ENCODE measurements at places on chromosomes 7 and 10.

DNA sequence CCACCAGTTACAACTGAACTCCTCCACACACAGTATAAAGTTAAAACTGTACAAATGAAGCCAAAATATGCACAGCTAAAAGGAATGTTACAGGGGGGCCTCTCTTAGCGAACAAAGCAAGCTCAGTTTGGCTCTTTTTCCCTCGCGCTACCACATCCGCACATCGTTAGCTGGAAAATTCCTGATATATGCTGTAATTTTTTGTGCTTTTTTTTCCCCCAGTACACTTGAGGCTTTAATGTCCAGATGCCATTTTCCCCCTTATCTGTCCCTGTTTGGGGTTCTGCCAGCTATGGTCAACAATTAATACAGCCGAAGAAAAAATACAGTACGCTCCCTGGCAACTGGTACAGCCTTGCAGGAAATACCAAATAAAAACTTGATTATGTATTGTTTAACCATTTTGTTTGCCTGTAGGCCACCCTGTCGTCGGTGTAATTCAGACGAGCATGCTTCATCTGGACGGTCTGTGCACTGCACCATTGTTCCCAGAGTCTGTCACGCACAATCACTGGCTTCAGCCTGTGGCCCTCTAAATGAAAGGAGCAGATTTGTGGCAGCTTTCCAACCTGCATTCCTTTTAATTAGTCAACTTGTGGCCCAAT, 108.1 kb upstream of the FAM133B start:
- DNase-seq, result no peak

- DNase-seq, result no peak
Measured at GRCh38 chr7:5478568-5479430, 55.2 kb upstream of the TNRC18 start.

DNA sequence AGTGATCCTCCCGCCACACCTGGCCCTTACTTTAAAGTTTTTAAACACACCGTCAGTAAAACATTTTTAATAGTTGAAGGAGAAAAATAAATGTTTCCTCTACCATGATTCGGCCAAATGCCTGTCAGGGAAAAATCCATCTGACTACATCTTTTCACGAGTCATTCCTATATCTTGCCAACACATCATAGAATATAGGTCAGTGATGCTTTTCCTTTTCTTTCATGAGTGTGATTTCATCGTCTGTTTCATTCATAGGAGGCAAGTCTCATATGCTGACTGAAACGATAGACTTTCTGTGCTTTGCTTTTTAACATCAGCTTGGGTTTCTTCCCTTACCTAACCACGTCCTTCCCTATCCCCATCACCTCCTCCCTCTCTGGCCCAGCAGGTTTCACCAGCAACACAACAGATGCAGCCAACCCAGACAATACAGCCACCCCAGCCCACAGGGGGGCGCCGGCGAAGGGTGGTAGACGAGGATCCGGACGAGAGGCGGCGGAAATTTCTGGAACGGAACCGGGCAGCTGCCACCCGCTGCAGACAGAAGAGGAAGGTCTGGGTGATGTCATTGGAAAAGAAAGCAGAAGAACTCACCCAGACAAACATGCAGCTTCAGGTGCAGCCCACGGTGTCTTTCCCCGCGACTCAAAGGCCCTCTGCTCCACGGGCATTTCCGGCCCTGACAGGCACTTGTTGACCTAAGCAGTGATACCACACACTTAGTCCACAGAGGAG, 149.2 kb downstream of the TRIL start:
- no peak for DNase-seq

DNA sequence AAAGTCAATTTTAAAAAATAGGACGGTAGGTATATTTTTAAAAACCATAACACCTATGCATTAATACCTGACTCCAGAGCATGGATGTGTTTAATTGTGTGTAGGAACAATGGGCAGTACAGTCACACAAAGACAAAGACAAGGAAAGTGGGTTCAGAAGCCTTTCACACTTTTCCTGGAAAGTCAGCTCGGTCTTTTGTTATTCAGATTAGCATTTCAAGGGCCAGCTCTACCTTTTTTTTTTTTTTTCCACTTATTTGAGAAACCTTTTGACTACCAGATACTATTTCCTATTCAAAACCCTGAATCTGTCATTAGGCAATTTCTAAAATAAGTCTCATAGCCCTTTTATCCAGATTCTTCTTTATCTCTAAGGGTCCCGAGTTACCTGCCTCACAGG, 401.9 kb downstream of the PARD3 start:
- DNase-seq, result no peak

DNA sequence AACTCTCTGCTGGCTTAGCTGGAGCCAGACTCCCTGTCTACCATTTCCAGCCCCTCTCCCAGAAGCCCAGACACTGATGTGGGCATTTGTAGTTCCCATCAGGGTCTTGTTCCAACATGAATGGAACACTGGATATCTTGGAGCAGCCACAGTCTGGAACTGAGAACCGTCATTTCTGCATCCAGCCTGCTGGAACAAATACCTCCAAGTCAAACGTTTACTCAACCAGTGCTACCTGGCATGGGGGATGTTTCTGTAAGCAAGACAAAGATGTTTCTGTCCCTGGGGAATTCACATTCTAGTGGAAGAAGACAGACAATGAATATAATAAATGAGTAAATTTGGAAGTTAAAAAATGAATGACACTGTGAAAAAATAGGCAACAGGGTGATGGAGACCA, 70.8 kb upstream of the ZNF438 start:
- DNase-seq, result no peak
